ENCODE measurements at places on chromosomes 12 and 14.

DNA sequence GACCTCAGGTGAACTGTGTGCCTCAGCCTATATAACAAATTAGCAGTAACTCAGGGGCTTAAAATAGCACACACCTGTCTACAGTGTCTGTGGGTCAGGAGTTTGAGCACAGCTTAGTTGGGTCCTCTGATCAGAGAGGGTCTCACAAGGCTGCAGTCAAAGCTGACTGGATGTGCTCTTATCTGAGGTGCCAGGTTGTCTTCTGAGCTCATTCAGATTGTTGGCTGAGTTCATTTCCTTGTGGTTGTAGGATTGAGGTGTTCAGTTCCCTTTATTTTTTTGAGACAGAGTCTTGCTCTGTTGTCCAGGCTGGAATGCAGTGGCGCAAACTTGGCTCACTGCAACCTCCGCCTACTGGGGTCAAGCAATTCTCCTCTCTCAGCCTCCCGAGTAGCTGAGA, 164.7 kb downstream of the ADCK1 start:
- no peak for DNase-seq

DNA sequence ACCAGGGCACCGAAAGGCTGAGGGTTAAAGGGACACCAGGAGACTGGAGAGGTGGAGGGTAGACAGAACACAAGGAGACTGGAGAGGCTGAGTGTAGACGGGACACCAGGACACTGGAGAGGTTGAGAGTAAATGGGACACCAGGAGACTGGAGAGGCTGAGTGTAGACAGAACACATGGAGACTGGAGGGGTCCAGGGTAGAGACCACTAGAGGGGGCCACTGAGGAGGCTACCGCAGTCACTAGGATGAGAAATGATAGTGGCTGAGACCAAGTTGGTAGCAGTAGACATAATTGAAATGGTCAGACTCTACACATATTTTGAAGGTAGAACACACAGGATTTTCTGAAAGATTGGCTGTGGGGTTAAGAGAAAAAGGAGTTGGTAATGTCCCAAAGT, 68.2 kb downstream of the PAH start:
- DNase-seq = no peak

- no peak for DNase-seq
Measured at GRCh38 chr12:108800591-108800990, 56.8 kb downstream of the SSH1 start.

DNA sequence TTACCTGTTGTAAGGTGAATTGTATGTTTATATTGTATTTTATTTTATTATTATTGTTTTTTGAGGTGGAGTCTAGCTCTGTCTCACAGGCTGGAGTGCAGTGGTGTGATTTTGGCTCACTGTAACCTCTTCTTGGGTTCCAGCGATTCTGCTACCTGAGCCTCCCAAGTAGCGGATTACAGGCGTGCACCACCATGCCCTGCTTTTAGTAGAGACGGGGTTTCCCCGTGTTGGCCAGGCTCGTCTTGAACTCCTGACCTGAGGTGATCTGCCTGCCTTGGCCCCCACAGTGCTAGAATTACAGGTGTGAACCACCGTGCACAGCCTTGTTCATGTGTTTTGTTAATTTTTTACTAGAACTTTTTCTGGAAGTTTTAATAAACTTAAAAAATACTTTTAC, 3.8 kb downstream of the ATF7IP start:
- no peak for DNase-seq

DNA sequence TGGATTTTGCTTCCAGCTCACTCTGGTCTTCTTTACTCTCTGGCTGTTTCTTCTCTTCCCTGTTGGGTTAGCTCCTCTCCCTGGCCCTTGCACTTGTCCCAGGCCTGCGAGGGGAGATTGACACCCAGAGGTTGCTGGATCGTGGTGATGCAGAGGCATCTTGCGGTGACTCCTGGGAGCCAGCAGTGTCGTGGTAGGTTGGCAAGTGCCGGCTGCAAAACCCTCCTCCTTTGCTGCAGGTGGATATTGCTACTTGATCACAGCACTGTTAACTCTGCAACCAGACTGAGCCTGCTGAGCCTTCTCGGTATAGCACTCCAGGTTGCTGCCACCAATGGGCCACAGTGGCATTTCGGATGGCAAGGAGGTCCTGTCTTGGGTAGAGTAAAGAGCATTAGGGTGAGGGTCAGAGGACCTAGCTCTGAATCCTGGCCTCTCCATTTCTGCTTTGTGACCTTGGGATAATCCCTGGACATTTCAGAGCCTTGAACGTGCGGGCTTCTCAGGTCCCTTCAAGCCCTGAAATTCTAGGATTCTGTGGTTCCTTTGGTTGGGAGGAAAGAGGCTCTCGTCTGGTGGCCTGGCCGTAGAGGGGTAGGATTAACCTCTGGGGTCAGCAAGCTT, 87.4 kb downstream of the TSPAN9 start:
- DNase-seq = no peak

GRCh38 chr14:102931580-102932285, 9.3 kb downstream of the AMN start:
- DNase-seq = no peak

- DNase-seq = no peak
Measured at GRCh38 chr12:11876307-11876706, 194.4 kb upstream of the BCL2L14 start.

- no peak for DNase-seq
Measured at GRCh38 chr14:44701563-44702263, 194.6 kb upstream of the FSCB start.

DNA sequence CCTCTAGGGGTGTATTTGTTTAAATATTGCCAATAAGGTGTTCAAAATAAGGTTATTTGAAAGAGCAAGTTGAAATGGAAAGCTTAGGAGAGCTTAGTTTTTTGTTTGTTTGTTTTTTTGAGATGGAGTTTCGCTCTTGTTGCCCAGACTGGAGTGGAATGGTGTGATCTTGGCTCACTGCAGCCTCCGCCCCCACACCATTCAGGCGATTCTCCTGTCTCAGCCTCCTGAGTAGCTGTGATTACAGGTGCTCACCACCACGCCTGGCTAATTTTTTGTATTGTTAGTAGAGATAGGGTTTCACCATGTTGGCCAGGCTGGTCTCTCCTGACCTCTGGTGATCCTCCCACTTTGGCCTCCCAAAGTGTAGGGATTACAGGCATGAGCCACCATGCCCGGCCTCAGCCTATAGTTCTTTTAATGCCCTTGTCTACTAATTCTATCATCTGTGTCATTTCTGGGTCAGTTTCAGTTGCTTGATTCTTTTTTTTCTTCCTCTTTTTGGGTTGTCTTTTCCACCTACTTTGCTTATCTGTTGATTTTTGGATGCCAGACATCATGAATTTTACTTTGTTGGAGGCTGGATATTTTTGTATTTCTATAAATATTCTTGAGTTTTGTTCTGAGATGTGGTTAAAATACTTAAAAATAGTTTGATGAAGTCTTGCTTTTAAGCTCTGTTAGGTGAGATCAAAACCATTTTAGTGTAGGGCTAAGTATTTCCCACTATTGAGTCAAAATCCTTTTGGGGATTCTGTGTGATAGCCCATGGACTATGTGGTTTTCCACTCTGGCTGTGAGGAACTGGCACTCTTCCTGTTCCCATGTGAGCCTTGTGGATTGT, 18.7 kb downstream of the RCOR1 start:
- no peak for DNase-seq

- DNase-seq = no peak
Measured at GRCh38 chr12:508145-508544, 48.4 kb downstream of the B4GALNT3 start.

DNA sequence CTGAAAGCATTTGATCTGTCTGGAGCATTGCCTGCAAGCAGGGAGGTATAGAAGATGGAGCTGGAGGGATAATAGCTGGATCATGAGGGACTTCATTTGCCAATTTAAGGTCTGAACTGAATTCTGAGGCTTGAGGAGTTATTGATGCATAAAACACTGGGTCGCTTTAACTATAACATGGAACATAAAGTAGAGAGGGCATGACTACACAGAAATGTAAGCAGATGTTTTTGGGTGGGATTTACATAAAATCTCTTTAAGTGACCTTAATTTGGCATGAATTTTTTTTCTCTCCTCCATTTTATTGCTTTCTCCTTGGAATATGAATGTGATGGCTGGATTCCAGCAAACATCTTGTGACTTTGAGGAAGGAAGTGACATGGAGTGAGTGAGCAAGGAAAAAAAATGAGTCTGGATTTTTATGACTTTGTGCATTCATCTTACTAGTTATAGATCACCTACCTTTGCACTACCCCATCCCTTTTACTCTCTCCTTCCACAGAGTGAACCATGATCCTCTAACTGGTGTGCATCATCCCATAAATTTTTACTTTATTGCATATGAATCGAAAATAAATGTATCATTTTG, 356.0 kb downstream of the DUSP6 start:
- DNase-seq = no peak

DNA sequence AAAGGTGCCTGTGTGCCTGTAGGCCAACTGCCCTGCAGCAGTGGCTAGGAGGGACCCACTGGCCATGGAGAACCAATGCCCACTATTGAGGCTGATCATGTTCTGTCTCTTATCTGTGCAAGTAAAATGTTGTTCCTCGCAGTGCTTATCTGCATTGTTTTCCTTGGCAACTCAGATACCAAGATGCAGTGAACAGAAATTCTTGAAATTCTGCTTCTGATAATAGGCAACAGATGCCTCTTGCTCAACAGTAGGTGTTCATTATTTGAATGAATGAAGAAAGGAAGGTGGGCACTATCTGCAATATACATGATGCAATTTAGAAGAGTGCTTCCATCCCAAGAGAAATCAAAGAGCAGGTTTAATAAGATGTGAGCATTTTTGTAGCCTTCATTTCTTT, 232.2 kb downstream of the NUAK1 start:
- DNase-seq = no peak

- no peak for DNase-seq
Measured at GRCh38 chr14:77299771-77300170, 20.9 kb downstream of the POMT2 start.

GRCh38 chr12:43063650-43064049, 474.1 kb upstream of the PRICKLE1 start:
- DNase-seq = no peak

DNA sequence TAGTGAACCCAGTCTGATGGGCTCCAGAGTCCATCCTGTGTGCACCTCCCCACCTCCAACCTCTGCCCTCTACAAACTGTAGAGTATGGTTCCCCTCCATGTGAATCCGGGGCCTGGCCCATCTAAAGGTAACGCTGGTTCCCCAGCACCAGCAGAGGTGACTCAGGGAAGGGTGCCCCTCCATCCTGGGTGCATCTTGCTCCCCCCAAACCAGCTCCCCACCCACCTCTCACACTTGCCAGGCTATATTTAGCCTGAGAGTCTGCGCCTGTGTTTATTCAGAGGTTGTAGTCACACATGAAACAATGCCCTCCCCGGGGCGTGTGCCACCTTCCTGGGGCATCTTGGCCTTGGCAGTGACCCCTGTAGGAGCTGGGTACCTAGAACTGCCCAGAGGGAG, 26.2 kb downstream of the RASAL1 start:
- no peak for DNase-seq

DNA sequence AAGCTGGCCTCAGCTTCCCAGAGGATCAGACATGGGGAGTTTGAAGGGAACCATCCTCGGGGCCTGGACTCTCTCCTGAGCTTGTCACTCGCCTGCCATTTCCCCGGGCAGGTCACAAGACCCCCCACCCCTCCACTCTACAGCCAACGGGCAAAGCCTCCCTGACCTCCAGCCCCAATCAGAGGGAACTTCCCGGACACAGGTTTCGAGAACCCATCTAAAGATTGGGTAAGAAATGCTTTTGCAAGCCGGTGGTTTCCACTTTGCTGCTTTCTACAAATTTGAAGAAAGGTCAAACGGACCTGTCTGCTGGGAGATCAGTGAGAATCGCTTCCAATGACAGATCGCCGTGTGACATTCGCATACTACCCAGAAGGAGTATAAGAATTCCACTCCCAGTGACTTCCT, 89.6 kb downstream of the SCARB1 start:
- DNase-seq = peak; percentile 32

- DNase-seq = no peak
Measured at GRCh38 chr12:23350808-23351207, 598.7 kb downstream of the SOX5 start.

DNA sequence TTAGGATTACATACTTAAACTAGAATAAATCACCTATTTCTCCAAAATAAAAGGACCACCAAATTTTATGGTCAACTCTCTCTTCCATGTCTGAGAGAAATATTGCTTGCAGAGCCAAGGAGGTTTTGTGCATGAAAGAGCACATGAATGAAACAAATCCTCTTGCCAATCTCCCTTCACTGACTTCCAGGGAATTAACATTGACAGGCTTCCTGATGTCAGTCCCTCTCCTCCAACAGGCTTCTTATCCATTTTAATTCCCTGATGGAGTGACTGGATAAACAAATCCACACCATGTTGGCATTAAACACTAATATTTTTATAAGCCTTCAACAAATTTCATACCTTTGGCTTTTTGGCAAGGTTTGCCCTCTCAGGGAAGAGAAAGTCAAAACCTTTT, 45.3 kb upstream of the CNTN1 start:
- no peak for DNase-seq

- DNase-seq = no peak
Measured at GRCh38 chr12:131167334-131167733, 213.6 kb downstream of the ADGRD1 start.

DNA sequence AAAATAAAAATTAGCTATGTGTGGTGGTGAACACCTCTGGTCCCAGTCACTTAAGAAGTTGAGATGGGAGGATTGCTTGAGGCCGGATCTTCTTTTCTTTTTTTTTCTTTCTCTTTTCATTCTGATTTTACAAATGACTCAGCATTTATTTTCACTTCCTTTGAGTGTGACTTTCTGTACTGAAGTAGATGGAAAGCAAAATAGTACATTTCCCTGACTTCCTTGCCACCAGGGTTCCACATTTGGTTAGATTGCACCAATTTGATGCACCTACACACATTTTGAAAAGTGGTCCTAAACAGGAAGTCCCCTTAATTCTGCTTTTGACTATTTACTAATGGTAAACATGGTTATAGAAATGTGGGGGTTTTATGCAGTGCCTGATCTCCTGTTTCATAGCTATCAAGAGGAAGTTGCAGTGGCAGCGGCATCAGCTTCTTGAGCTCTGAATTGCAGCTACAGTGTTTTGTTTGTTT, 13.0 kb upstream of the LEMD3 start:
- peak; percentile 28 for DNase-seq

- DNase-seq = no peak
Measured at GRCh38 chr12:1666215-1666614, 24.7 kb upstream of the ADIPOR2 start.

DNA sequence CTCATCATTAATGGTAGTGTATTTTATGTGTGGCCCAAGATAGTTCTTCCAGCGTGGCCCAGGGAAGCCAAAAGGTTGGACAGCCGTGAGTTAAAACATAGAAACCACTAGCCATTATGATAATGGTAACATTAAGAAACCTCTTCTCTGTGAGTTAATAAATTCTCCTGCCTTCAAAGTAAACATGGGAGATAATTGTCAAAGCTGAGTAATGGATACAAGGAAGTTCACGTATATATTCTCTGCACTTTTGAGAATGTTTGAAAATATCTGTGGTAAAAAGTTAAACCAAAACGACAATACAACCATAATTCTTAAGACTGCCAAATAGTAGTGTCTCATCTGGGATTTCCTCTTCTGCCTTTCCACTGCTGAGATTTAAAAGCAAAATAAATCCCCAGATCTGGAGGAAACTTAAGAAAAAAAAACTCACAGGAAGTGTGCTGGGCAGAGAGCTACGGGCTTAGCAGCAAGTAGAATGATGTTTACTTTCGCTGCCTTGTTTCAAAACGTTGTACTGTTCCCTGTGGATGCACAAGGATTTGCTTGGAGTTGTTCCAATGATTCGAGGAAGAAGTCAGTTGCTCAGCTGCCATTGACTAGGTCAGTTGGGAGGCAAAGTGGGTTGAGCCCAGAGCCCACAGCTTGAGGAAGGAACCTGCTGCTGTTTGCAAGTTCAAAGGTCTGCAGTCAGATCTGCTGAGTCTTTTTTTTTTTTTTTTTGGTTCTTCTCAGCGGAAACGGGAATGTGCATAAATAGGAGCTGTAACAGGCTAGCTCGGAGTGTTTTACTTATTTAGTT, 1.7 kb downstream of the TPCN1 start:
- no peak for DNase-seq
